ENCODE measurements at places on chromosomes 11 and 22.
A peak's percentile ranks its signal among the peaks of the same experiment; 100 is the strongest.

GRCh38 chr11:65431451-65432099, 9.0 kb downstream of the NEAT1 start:
- DNase-seq: no peak

GRCh38 chr22:30763815-30764673, 69.4 kb downstream of the OSBP2 start:
- DNase-seq: peak; percentile 7

DNA sequence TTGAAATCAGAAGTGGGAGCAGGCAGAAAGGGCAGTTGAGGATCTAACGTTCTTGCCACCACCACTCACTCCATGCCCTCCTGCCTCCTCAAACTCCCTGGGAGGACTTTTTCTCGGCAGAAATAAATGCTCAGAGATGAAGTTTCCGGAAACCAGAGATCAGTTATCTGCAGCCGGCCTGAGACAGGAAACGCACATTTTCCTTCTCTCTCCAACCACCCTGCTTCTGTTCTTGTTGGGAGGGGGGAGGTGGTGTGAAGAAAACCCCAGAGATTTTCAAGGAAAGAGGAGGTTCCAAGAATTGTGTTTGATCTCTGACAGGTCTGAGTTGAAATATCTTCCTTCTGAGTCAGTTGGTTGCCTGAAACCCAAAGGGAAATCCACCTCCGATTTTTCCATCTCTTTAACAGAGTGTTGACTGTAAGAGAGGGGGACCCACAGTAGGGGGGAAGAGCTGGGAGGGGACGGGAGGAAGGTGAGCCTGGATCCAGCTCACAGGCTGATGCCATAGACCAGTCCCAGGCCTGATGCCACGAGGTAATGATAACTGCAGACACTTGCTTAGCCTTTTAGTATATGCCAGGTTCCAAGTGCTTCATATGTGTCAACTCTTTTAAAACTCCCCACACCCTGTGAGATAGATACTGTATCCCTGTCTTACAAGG, 100.8 kb downstream of the TRAF6 start:
- no peak for DNase-seq

DNA sequence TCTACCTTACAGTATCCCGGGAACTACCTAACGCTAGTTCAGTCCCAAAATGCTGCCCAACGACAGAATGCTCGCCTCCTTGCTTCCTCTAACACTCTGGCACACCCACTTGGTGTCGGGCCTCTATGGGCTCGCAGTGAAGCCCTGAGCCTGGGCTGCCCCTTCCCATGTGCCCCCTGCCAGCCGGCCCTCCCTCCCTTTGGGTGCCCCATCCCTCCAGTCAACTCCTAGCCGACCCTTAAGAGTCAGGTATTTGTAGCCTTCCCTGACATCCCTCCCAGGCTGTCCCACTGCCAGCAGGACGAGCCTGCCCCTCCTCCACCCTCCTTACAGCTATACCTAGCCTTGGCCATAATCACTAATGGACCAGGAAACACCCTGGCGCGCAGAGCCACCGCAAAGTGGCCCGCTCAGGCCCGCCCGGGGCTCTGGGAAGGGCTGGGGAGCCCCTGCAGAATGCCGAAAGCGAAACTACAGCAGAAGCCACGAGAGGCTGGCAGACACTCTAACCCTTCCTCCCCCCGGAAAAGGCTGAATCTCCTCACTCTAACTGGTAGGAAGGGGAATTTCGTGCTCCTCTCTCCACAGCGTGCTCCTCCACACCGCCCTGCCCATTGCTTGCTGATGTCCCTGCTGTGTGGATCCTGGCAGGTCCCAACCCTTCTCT, 8.2 kb downstream of the CBX7 start:
- peak; percentile 27 for DNase-seq

- DNase-seq: no peak
These were observed 9.1 kb downstream of the OR2AT4 start for GRCh38 chr11:75087319-75088305.

DNA sequence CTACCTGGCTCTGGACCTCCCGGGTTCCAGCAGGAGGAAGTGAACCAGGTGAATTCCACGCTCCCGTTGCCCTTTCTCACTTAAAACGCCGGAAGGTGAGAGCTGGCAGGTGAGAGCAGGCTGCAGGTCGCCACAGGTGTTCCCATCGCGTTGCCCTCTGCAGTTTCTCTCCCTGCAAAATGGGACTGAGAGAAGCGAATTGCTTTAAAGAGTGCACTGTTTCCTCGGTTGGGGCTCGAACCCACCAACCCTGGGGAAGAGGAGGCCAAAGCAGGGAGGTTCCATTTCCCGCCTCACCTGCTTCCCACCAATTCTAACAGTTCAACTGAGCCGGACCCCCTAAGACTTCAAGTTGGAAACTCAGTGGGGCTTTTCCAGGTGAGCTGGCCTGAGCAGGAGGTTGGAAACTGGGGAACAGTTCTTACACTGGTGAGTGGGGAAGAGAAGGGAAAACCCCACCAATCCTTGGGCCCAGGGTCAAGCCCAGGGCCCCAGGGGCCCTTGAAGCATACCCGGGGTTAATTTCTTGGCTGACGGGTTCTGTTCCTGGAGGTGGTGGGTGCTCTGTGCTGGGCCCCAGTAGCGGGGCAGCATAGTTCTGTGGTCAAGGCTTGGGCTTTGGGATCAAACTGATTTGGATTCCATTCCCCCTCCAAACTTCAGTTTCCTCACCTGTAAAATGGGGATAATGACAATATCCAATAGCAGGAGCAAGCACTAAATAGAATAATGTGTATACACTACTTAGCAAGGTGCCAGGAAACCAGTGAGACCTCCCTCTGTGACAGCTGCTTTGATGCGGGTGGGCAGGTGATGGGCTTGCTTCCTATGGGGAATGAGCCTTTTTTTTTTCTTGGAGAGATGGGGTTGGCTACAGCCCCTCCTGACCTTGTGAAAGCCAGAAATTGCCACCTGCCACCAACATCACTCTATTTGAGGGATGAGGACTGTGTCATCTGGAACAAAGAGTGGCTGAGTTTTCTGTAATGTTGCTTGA, 788 bp downstream of the CD82 start:
- no peak for DNase-seq

GRCh38 chr11:64650923-64651523, 60.0 kb downstream of the SLC22A12 start:
- no peak for DNase-seq

DNA sequence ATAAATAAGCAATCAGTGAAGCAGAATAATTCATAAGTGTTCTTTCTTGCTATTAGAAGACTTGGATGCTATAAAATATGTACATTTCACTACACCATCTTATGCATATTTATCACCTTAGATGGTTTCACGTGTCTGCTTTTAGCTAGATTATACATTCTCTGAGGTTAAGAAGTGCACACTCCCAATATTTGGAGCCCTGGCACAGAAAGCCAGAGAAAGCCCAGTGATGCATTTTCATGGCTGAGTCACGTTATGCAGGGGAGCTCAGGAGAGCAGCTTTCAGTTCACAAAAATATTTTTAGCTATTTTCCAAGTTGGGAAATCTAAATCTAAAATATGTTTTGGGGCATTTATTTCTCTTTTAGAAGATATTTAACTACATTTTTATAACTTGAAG, 5.1 kb upstream of the TP53AIP1 start:
- no peak for DNase-seq

DNA sequence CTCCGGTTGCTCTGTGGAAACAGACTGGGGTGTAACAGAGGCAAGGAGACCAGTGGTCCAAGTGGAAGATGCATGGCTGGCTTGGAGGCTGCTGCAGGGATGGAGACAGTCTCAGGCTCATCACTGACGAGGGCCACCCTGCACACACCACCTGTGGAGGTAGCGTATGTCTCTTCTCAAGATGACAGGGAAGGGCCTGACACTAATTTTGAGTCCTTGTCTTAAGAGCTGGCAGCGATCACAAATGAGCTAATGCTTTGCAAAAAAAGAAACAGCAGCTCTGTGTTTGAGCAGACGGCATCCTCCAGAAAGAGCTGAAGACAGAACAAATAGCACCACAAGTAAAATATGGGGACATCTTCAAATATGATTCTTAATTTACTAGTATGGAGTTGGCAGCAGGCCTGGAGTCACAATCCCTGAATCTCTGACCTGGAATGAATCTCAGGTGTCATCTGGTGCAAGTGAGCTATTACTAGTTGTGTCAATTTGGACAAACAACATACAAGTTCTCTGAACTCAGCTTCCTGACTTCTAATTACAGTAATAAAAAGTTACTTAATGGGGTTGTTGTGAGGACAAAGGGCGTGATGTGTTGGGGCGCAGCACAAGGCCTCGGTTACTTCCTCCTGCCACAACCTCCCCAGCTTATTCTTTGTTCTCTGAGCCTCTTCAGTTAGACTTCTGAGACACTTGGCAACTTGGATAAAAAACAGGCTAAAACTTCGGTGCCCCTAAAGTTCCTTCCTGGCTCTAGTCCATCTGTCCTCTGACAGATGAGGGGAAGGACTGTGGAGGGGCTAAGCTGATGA, 95.2 kb upstream of the BID start:
- no peak for DNase-seq

- no peak for DNase-seq
These were observed 55.0 kb downstream of the CASP12 start for GRCh38 chr11:104843150-104843836.

DNA sequence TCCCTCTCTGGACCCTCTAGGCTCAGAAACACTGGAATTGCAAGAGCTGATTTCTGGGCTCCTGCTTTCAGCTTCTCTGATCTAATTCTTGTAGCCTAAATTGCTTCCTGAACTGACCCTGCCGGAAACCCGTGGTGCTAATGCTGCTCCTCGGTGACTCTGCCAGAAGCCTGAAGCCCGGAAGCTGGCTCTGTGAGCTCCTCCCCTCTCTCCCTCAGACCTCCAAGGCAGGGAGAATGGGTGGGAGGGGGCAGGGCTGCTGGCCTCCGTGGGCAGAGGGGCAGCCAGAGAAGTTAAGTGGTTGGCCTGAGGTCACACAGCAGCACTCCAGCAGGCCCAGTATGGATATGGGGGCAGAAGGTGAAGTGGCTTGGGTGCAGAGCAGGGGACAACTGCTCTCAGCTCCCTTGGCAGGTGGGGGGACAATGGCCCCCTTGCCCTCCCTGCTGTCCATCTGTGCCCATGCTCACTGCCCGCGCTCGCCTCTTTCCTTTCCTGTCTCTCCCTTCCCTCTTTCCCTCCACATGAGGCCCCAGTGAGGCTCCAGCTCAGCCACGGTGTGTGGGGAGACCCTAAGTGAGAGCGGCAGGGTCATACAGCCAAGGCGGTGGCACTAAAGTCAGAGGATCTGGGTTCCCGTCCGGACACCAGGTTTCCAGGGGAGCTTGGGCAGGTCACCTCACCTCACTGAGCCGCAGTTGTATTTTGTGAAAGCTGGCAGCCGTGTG, 16.2 kb downstream of the CAPN5 start:
- peak; percentile 15 for DNase-seq

DNA sequence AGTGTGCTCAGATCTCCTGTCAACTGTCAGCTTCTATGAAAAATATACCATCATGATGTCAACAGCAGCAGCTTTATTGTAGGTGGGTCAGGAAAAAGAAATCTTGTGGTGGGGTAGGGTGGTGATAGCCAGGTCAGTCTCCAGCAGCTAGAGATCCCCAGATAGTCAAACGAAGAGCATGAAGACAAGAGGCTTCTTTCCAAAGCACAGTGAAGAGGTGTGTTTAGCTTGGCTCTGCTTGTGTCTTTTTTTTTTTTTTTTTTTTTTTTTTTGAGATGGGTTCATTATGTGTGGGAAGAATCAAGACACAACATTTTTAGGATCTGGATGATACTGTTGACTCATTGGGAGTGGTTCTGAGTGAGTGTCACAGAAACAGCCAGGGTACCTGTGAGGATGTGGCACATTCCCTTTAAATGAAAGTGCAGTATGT, 1075.5 kb downstream of the NTM start:
- no peak for DNase-seq

- no peak for DNase-seq
These were observed 198.7 kb upstream of the LUZP2 start for GRCh38 chr11:24298146-24298545.

DNA sequence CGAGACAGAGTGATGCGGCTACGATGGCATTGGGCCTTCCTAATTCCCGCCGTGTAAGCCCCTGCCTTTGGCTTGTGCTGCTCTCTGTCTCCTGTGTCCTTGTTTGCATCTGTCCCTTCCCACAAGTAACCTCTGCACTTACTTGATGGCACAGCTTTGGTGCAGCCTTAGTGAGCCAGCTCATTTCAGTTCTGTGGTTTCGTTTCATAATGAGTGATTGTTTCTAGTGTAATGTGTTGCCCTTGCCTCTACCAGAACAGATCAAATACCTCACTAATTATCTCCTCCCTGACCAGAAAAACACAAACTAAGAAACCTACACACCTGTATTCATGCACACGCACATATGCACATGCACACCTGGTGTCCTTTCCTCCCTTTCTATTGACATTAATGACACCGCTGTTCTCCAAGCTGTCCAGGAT, 58.8 kb downstream of the GRK3 start:
- DNase-seq: no peak

DNA sequence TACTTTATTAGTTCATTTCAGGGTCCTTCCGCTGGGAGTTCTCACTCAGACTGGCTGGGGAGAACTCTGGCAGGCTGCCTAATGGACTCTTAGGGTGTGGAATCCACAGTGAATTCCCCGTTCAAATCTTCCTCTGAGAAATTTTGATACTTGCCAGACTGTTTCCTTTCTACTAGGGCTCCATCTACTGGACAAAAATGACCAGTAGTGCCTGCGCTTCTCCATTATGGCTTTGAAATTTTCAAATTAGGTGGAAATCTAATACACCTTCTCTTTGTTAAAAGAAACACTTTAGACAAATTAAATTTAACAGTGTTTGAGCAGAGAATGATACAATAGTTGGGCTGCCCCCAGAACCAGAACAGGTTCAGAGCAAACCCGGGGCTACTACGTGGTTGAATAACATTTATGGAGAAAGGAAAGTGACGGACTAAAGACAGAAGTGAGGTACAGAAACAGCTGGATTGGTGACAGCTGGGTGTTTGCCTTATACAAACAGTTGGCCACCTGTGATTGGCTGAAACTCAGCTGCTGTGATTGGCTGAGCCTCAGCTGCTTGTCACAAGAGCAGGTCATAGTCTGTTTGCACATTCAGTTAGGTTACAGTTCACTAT, 52.9 kb upstream of the FDX1 start:
- DNase-seq: no peak

GRCh38 chr22:16601437-16602223, 9.0 kb upstream of the CCT8L2 start:
- DNase-seq: no peak

GRCh38 chr11:122317305-122317704, 201.3 kb upstream of the BLID start:
- DNase-seq: no peak

DNA sequence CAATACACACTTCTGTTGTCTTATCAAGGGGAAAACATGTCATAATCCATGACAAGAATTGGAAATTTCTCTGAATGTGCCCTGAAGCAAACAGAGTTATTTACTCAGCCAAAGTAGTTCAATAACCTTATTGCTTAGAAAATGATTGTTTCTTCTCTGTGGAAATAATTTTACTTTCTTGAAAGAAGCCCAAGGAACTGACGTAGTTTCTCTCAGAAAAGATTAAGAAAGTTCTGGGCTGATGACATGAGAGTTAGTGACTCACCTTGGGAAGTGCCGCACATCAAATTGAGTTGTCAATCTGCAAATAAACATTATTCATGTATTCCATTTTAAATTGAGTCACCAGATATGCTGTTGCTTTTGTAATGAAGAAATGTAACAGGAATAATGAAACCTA, 418.6 kb upstream of the LRRC4C start:
- DNase-seq: no peak

Data from stimulated activated CD4-positive, alpha-beta T cell treated with anti-CD3 and anti-CD28 coated beads, TNF-alpha, amount 100 ng/mL, for 1 hour (primary cell).